ENCODE measurements at places on chromosomes 2 and 18. TPM values are rescaled to one million over a fixed set of nuclear protein-coding genes. Genes with fewer than 3 reads are reported as not detected.

MDH1B gene
- 0.77 TPM for total RNA-seq

RUFY4 gene
- total RNA-seq = not detected

CYS1 gene
- total RNA-seq = not detected

- DNase-seq = no peak
Measured at GRCh38 chr2:228628682-228629081, 447.2 kb upstream of the SPHKAP start.

DNA sequence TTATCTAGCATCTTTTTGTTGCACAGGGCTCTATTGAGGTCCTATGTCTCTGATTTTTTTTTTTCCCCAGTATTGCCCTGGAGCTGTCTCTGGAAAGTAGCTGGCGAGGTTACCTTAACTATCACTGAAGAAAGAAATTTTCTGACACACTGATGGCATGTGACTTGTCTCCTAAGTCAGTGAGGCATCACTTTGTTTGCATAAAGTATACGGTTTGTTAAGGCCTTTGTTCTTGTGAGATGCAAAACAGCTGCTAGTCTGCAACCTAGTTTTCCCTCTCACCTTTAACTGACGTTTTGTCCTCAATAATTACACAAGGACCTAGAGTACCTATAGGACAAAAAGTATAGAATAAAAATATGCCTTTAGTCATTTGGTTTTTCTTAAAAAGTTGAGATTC is 41.8 kb downstream of the UBXN4 start:
- no peak for DNase-seq

DNA sequence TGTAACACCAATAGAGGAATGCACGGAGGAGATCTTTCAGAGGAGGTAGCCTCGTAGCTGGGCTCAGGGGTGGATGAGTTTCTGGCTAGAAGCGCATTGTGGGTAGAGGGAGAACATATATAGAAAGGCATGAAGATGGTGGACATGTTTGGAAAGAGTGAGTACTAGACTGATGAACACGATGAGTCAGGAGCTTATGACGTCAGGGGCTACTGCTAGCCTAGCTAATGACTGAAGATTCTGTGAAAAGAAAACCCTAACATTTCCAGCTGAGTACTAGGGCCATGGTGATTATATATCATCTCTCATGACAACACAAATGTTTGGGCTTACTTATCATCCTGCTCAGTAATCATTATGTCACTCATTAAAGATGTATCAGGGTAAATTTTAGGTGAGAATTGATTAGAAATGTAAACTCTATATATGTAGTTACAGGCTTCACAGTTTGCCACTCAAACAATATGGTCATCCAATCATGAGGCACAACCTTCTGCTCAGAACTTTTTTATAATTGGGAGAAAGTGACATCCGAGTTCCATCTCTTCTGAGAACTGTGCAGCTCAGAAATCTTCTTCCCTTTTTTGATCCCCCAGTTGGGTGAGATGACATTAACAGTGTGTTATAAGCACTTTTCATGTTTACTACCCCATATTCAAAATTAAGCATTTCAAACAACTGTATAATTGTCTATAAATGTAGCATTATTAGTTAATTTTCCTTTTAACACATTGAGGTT is 22.2 kb upstream of the IL1RN start:
- DNase-seq = peak; percentile 47

DNA sequence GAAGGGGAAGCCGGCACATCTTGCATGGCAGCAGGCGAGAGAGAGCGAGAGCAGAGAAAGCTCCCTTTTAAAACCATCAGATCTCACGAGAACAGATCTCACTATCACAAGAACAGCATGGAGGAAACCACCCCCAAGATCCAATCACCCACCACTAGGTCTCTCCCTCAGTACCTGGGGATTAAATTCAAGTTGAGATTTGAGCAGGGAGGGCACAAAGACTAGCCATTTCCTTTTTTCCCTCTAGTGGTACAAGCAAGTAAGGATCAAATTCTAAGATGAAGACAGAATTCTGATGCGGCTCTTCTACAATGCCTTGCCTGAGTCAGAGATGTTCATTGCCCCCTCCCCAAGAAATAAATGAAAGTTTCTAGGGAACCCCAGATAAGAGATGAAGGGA is 45.6 kb upstream of the ANKRD44 start:
- no peak for DNase-seq

GRCh38 chr2:33126958-33127357 is 180.2 kb downstream of the LTBP1 start:
- DNase-seq = no peak

DNA sequence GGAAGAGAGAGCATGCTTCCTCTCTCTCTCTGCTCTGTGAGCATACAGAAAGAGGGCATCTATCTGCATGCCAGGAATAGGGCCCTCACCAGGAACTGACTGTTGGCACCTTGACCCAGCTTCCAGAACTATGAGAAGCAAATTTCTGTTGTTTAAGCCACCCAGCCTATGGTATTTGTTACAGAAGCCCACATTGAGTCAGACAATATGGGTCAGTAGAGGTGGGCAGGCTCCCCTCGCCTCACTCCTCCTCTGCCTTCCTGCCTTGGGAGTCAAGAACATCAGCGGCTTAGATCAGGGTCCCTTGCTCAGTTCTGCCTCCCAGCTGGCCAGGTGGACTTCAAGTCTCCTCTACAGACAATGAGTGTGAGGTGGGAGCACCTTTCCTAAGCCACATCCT is 92.3 kb downstream of the COPS8 start:
- no peak for DNase-seq

DNA sequence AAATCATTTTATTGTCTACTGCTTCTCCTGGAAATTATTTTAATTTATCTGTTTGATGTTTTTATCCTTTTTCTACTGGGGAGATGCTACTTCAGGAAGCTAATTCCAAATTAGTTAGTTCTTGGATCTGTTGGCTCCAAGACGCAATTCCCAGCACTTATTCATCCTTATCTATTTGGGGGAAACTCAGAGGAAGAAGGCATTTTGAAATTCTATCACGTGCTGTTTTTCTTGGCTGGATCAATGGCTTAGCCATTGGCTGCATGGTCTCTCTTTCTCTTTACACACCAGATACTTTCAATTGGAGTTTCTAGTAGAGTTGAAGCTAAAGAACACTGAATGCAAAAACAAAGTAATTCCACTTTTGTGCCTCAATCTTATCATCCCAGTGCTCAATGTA is 98.3 kb downstream of the RAPGEF4 start:
- no peak for DNase-seq

DNA sequence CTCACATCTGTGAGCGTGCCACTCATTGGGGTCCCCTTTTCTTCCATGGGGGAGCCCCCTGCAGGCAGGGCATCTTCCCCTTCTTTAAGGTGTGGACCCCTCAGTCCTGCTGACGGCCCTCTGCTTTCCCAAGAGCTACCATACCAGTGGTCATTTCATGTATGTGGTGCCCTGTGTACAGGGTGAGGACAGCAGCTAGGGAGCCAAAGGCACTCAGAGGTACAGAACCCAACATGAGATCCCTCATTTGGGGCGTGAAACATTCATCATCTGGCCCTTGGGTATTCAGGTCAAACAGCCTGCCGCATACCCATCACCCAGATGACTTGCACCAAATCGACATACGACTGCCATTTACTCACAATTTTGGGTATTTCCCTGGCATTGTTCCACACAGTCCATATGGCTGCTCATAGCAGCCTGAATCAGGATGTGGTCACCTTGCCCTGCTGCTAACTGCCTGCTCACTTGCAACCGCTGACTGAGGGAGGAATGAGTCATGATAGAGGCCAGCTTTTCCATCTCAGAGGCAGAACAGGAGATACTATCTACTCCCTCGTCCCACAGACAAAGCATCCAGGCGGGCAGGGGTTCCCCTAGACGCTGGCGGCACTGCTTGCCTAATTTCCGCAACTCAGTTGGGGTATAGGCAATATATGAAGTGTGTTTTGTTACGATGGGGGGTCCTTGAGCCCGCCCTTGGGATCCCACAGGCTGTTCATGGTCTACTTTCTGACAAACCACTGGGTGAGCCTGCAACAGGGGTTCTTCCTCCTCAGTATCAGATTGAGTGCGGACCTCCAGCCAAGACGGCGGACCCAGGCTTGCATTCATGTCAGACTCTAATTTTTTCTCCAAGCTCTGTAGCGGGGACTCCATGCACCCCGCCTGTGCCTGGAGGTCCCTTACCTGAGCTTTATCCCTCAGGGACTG is 228.6 kb downstream of the SATB2 start:
- DNase-seq = peak; percentile 93

- DNase-seq = no peak
Measured at GRCh38 chr2:144580521-144581161, 60.7 kb upstream of the ZEB2 start.

DNA sequence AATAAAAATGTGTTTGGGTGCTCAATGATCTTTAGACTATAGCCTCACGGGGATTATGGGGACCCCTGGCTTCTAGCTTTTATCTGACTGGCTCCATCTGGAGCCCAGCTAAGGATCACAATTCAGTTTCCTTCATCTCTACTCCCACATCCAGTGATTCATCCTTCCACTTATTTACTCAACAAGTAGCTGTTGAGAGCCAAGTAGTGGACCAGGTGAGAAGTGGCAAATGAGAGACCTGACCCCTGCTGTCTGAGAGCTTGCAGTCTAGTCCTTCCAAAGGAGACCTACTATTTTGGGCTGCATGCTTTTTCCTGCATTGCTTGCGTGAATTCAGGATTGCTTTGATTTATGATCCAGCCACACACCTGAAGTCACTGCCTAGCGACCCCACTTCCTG is 10.7 kb upstream of the DSG3 start:
- DNase-seq = peak; percentile 33

DNA sequence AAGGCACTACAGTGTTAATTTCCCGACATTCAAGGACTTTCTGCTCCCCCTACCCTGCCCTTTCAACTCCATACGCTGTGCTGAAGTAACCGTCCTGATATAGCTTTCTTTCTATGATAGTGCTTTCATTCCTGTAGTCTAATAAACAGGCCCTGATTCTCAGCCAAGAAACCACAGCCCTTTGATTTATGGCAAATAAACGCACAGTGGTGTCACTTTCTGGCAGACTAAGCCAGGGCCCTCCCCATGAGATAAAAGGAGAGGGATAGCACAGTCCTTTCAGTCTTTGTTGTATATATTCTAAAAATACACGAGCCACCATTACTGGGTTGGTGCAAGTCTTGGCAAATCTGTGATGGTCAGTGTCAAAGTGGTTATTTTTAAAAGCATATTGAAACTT is 291.2 kb downstream of the ALPK2 start:
- DNase-seq = no peak

Data from MCF 10A (cell line).